ENCODE measurements at places on chromosomes 16 and 17. TPM values are rescaled to one million over a fixed set of nuclear protein-coding genes. Genes with fewer than 3 reads are reported as not detected.

GRCh38 chr16:8062677-8063076 is 527.6 kb downstream of the TMEM114 start:
- no peak for DNase-seq

GRCh38 chr17:10046786-10047785 is 142.0 kb upstream of the RCVRN start:
- no peak for DNase-seq

DNA sequence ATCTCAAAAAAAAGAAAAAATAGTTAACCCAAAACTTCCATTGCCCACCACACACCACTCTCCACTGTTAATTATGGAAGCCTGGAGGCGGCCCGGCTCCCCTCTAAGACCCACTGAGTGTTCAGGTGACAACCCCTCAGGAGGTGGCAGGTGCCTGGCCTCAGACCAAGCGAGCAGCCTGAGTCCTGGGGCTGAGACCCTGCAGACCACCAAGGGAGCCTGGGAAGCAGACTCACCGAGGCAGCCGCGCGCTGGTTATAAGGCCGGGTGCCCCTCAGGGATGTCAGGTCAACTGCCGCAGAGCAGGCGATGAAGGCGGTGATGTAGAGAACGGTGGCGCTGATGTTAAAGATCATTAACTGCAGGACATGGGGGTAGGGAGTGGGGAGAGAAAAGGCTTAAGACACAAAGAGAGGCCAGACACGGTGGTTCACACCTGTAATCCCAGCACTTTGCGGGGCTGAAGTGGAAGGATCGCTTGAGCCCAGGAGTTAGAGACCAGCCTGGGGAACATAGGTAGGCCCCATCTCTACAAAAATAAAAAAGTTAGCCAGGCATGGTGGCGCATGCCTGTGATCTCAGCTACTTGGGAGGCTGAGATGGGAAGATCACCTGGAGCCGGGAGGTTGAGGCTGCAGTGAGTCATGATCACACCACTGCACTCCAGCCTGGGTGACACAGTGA is 13.3 kb downstream of the ARL2BP start:
- peak; percentile 56 for DNase-seq

GRCh38 chr16:67936880-67937605 is 393 bp upstream of the PSMB10 start:
- no peak for DNase-seq

- no peak for DNase-seq
Observed at GRCh38 chr17:10605221-10605783, 51.8 kb downstream of the MYH3 start.

DNA sequence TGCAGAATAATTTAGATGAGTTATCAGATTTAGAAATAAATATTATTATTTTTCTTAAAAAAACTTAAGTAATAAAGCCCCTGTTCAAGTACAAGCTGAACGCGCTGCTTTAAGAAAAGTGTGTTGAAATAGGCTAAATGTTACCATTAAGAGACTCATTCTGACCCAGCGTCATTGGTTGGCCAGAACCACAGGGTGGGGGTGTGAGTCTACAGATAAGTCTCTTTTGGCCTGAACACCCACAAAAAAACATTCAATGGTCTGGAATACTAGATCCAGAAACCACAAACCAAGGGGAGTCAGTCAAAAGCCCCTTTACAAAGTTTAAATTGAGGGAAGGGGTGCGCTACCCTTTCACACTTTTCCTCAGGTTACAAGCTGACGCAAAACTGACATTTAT is 776.1 kb downstream of the KCNJ2 start:
- DNase-seq, result no peak

DNA sequence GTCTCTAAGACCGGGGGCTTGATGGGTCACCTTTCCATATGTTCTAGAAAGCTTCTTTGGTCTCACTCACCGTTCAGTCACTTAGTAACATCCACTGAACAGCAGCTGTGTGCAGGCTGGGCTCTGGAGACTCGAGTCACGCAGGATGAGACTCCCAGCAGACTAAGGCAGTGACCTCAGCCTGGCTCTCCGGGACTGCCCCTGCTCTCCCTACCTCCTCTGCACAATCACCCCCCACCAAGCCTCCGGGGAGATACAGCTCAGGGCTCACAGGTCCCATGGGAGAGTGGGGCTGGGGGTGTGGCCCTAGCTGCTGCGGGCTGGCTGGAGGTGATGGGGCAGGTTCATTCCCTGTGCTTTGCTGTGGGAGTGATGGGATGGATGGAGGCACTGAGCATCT is 14.1 kb downstream of the FLYWCH2 start:
- no peak for DNase-seq

GRCh38 chr16:85697431-85697830 is 8.7 kb upstream of the GINS2 start:
- DNase-seq, result no peak

DNA sequence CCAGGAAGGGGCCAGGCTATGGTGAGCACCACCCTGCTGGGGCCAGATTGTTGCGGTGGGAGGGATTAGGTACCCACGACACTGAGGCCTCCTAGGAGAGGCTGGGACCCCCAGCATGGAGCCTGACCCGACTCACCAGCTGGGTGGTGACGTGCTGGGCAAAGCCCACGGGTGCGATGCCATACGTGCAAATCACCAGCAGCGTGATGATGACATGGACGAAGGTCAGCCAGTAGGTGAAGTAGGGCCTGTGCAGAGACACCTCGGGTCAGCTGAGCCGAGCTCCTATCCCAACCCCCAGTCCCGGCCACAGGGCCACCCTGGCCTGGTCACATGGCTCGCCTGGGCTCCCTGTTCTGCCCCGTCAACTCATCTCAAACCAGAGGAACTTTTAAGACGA is 7.5 kb downstream of the AANAT start:
- no peak for DNase-seq

- DNase-seq, result no peak
Observed at GRCh38 chr17:44549686-44550085, 7.6 kb upstream of the FZD2 start.

- no peak for DNase-seq
Observed at GRCh38 chr16:608019-608418, 18.2 kb downstream of the RAB40C start.

- peak; percentile 10 for DNase-seq
Observed at GRCh38 chr17:8710813-8711212, 33.8 kb downstream of the CCDC42 start.

DNA sequence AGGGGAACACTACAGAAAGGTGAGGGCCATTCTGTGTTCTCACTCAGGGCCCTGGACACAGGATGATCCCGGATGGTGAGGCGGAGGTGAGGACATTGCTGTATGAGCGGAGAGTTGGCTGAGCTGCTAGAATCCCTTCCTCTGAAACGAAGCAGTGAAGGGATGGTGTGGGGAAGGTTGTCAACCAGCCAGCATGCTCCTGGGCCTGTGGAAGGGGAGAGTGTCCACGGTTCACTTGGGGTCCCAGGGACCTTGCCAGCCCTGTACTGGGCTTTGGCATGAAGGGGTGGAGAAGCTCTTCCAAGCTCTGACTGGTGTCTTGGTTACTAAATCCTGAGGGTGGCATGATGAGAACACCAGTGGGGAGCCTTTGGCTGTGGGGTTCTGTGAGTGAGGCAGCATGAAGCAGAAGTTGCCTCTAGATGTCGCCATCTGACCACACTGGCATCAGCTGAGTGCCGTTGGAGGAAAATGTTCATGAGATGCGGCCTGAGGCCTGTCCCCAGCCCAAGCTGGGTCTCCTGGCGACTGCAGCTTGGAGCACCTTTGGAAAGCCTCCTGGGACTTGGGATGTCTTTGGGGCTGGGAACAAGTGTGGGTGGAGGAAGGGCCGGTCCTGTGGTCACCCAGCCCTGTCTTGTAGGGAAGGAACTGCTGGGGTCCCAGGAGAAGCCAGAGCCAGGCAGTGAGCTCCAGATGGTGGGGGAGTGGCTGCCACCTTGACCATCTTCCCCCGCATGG is 14.8 kb downstream of the PDP2 start:
- peak; percentile 76 for DNase-seq

GRCh38 chr17:76879691-76880090 is 11.5 kb downstream of the MGAT5B start:
- no peak for DNase-seq

- peak; percentile 88 for DNase-seq
Observed at GRCh38 chr16:56932721-56933619, 1.0 kb downstream of the HERPUD1 start.

DNA sequence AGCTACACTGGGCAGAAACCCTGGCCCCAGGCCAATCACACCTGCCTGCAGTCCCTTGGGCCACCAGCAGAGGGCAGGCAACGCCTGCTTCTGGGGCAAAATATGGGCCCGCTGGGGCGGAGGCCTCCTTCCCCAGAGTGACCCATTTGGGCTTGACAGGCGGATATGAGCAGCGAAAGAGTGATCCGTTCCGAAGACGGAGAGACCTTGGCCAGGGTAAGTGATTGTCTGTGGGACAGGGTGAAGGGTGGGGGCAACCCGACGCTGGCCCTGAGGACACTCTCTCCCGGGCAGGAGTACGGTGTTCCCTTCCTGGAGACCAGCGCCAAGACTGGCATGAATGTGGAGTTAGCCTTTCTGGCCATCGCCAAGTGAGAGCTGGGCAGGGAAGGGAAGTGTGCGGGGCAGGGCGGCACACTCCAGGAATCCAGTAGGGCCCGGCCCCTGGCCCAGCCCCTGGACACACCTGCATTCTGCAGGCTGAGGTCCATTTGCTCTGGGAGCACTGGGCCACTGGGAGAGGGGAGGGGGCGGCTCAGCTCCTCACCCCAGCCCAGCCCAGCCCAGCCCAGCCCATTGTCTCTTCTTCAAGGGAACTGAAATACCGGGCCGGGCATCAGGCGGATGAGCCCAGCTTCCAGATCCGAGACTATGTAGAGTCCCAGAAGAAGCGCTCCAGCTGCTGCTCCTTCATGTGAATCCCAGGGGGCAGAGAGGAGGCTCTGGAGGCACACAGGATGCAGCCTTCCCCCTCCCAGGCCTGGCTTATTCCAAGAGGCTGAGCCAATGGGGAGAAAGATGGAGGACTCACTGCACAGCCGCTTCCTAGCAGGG is 3.5 kb upstream of the NHERF1 start:
- DNase-seq, result peak; percentile 86

The C16orf92 gene
- total RNA-seq, result not detected

The SLC47A1 gene
- total RNA-seq, result 5.8 TPM

The MMP15 gene
- 84.7 TPM for total RNA-seq

The ITGB3 gene
- 3.2 TPM for total RNA-seq

The BLMH gene
- total RNA-seq, result 15.4 TPM

The CLEC18C gene
- total RNA-seq, result 0.21 TPM

The ZNF232 gene
- total RNA-seq, result 5.7 TPM

The ZKSCAN2 gene
- total RNA-seq, result 8.0 TPM

The APOH gene
- total RNA-seq, result not detected

The FBXW10 gene
- not detected for total RNA-seq

The KRTAP2-2 gene
- total RNA-seq, result not detected

The SGSM2 gene
- total RNA-seq, result 29.6 TPM

The TBC1D3H gene
- not detected for total RNA-seq

Data from heart left ventricle (tissue), 16 donors.